ENCODE measurements at places on chromosomes 12 and 14.
A peak's percentile ranks its signal among the peaks of the same experiment; 100 is the strongest.

GRCh38 chr12:124914392-124915238 lies at the start of gene UBC:
TSS of gene UBC (minus strand) at chr12:124914650. CDS start at chr12:124913771, 879 bp downstream.
- DNase-seq: peak; percentile 88
- peak within 1 kb of the TSS; percentile 100 for H3K27ac ChIP-seq
- peaks cover 19% of the 10 kb centered on the region for H3K27me3 ChIP-seq

- no peak overlapping the region for H3K4me3 ChIP-seq
- no peak overlapping the region for H3K27ac ChIP-seq
- H3K4me1 ChIP-seq: no peaks in the 10 kb centered on the region
- peaks cover 4% of the 10 kb centered on the region for H3K27me3 ChIP-seq
These were observed 170.7 kb downstream of the PPFIA2 start for GRCh38 chr12:81588235-81589008.

DNA sequence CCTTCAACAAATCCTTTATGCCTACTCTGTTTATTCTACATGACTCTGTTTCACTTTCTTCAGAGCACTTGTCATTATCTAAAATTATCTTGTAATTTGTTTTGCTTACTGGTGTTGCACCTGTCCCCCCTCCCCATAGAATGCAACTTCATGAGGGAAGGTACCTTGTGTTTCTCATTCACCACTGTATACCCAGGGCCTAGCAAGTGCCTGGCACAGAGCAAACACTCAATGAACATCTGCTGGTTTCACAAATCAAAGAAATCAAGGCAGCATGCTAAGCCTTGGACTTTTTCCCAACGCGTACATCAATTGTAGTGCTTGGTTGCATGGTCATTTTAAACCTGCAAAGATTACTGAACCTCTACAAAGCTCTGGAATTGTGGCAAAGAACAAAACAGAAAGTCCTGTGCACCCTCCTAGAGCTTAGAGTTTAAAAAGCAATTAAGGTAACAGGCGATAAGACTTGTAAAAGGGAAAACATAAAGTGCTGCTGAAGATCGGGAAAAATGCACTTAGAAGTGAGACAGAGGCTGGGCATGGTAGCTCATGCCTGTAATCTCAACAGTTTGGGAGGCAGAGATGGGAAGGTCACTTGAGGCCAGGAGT lies 479.1 kb downstream of the MED13L start:
- H3K27ac ChIP-seq: no peak overlapping the region
- H3K27me3 ChIP-seq: peaks cover 11% of the 10 kb centered on the region
- no peaks in the 10 kb centered on the region for H3K36me3 ChIP-seq
- DNase-seq: no peak

DNA sequence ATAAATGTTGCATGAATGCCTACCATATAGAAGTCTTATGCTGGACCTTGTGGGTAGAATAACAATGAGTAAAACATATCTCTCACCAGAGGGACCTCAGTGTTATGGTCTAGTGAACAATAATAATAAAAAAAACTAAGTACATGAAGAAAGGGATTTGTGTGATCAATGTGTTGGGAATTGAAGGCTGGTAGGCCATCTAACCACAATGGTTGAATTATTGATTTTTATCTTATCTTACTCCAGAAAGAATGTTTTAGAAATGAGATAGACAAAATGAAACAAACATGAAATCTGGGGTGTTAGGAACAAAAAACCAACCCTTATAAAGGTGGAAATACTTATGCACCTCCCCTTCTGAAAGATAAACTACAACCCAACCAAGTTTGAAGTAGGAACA lies 243.9 kb upstream of the LRIG3 start:
- H3K27me3 ChIP-seq: no peaks in the 10 kb centered on the region
- H3K4me3 ChIP-seq: no peak overlapping the region
- no peaks in the 10 kb centered on the region for H3K4me1 ChIP-seq
- no peaks in the 10 kb centered on the region for H3K36me3 ChIP-seq
- no peak for DNase-seq

GRCh38 chr12:49489720-49490119 lies 49.1 kb upstream of the KCNH3 start:
- H3K4me3 ChIP-seq: no peak overlapping the region
- DNase-seq: no peak
- H3K4me1 ChIP-seq: peaks cover 9% of the 10 kb centered on the region
- no peak overlapping the region for H3K27ac ChIP-seq

DNA sequence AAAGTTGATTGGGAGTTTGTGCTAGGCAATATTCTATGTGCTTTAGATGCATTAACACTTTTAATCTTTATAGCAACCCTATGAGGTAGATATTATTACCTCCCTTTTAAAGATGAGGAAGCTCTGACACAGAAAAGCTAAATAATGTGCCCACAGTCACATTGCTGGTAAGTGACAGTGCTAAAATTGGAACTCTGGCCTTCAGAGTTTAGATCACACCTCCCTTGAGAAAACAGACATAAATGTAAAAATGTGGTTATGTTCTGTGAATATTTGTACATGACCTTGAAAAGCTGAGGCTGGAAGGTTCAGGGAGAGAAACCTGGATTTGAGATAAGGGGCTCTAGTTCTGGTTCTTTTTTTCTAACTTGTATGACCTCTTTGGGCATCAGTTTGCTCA lies 1.9 kb downstream of the ABHD4 start:
- H3K4me3 ChIP-seq: peak overlapping the region; percentile 96
- H3K27ac ChIP-seq: no peak overlapping the region
- DNase-seq: no peak
- peaks cover 31% of the 10 kb centered on the region for H3K4me1 ChIP-seq

DNA sequence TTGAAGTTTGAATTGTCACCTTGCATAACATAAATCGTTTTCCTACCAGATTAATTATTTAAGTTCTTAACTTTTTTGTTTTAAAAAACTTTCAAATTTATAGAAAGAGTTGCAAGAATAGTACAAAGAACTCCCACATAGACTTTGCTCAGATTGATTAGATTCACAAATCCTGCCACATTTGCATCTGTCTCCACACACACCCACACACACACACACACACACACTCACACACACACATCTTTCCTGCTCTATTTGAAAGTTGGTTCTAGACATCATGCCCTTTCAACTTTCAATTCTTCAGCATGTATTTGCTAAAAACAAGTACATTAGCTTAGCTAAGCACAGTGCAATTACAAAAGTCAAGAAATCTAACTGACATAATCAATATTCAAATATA lies 184.0 kb downstream of the ITPR2 start:
- H3K27me3 ChIP-seq: peaks cover 5% of the 10 kb centered on the region
- peaks cover 18% of the 10 kb centered on the region for H3K36me3 ChIP-seq
- DNase-seq: no peak
- no peaks in the 10 kb centered on the region for H3K4me1 ChIP-seq

DNA sequence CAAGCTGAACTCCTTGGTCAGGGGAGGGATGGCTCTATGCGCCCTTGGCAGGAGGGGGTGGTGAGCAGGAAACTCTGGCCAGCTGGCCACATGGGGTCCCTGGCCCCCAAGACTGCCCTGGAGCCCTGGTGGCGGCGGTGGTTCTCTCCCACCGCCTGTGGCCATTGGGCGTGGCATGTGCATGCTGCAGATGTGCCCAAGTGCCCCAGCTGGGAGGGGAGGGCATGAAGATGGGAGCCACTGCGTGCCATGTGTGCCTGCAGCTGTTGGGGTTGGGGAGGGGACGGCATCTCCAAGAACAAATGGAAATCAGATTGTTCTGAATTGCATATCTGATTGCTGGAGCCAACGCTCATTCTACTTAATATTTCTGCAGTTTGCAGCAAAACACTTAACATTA lies 115.7 kb upstream of the IGF1 start:
- H3K27ac ChIP-seq: no peak overlapping the region
- H3K36me3 ChIP-seq: no peaks in the 10 kb centered on the region
- H3K27me3 ChIP-seq: no peaks in the 10 kb centered on the region
- H3K4me3 ChIP-seq: no peak overlapping the region
- no peak for DNase-seq

DNA sequence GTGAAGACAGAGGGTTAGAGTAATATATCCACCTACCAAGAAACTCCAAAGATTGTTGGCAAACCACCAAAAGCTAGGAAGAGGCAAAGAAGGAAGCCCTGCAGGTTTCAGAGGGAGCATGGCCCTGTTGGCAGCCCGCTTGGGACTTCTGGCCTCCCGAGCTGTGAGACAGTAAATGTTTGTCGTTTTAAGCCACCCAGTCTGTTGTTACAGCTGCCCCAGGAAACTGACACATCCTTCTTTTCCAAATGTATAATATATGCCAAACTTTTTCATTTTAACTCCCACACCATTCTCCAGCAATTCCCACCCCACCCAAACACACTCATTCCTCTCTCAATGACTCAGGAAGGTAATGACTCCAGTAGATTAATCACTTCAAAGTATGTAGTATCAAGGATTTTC lies 74.0 kb downstream of the RPS29 start:
- H3K4me3 ChIP-seq: no peak overlapping the region
- peaks cover 8% of the 10 kb centered on the region for H3K4me1 ChIP-seq
- no peak for DNase-seq
- no peaks in the 10 kb centered on the region for H3K36me3 ChIP-seq
- H3K27me3 ChIP-seq: no peaks in the 10 kb centered on the region

DNA sequence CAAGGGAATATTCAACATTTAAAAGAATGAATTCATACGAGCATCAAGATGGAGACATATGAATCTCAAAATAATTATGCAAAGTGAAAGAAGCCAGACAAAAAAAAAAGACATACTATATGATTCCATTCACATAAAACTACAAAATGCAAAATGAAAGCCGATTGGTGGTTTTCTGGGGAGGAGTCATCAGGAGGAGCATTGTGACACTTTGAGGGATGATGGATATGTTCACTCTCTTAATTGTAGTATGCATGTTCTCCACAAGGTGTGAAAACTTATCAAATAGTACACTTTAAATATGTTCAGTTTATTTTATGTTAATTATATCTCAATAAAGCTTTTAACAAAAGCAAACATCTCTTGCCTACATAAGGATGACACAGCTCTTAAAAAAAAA lies 13.5 kb downstream of the OLR1 start:
- H3K4me1 ChIP-seq: peaks cover 8% of the 10 kb centered on the region
- DNase-seq: no peak
- H3K4me3 ChIP-seq: no peak overlapping the region

- no peak for DNase-seq
- H3K4me1 ChIP-seq: no peaks in the 10 kb centered on the region
These were observed 101.5 kb downstream of the SYT1 start for GRCh38 chr12:78966062-78966461.

DNA sequence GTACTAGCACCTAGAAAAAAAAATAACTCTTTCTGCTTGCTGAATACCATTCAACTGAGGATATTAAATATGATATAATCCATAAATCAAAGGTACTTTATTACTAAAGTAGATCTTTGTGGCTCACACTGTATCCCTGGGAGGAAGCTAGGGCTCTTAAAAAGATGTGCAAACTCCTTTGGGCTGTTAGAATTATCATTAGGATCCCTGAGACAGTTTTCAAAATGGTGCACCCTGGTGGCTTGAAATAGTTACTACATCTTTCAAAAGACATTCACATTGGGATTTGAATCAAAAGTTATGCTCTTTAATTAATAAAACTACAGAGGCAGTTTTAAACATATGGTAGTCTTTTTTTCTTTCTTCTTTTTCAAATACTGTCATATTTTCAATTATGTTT lies 228.5 kb upstream of the G2E3 start:
- peaks cover 8% of the 10 kb centered on the region for H3K27me3 ChIP-seq
- no peak overlapping the region for H3K4me3 ChIP-seq
- no peaks in the 10 kb centered on the region for H3K4me1 ChIP-seq
- H3K36me3 ChIP-seq: no peaks in the 10 kb centered on the region
- DNase-seq: no peak

DNA sequence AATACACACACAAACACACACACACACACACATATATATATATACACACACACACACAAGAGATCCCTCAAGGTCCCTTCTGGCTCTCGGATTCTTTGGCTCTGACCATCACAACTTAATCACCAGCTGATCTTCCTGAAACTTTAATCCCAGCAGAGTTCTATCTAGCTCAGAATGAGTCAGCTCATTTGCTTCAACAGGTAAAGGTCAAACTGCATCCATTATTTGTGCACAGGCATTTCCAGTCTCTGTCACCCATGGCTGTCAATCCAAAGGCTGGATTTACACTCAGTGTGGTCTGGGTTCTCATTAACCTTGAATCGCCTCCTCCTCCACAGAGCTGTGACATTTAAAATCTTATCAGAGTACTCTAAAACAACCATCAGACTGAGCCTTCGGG lies 113.3 kb upstream of the TMPO start:
- H3K4me1 ChIP-seq: peaks cover 36% of the 10 kb centered on the region
- DNase-seq: no peak
- no peak overlapping the region for H3K4me3 ChIP-seq
- no peaks in the 10 kb centered on the region for H3K36me3 ChIP-seq
- peaks cover 7% of the 10 kb centered on the region for H3K27me3 ChIP-seq
- H3K27ac ChIP-seq: no peak overlapping the region

- no peaks in the 10 kb centered on the region for H3K4me1 ChIP-seq
- DNase-seq: no peak
- peaks cover 4% of the 10 kb centered on the region for H3K27me3 ChIP-seq
- no peak overlapping the region for H3K4me3 ChIP-seq
- H3K27ac ChIP-seq: no peak overlapping the region
These were observed 188.1 kb downstream of the DPY19L2 start for GRCh38 chr12:63480186-63480585.

DNA sequence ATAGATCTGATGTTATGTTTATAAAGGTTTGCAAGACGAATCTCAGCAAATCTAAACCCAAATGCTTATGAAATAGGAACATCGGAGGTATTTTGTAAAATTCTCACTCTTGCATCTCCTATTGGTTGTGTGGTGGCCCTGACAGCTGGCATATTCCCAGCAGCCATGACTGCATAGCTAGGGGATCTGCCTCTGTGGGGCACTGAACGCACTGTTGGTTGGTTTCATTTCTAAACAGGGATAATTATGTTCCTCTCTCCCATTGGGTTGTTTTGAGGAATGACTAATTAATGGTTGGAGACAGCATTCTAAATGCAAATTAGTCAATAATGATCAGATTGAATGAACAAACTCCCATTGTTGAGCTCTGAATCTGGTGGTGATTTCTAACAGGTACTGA lies 2.7 kb upstream of the BEST3 start:
- no peak for DNase-seq
- H3K36me3 ChIP-seq: no peaks in the 10 kb centered on the region
- H3K4me1 ChIP-seq: peaks cover 15% of the 10 kb centered on the region
- H3K27me3 ChIP-seq: peaks cover 4% of the 10 kb centered on the region
- no peak overlapping the region for H3K27ac ChIP-seq
- H3K4me3 ChIP-seq: no peak overlapping the region

DNA sequence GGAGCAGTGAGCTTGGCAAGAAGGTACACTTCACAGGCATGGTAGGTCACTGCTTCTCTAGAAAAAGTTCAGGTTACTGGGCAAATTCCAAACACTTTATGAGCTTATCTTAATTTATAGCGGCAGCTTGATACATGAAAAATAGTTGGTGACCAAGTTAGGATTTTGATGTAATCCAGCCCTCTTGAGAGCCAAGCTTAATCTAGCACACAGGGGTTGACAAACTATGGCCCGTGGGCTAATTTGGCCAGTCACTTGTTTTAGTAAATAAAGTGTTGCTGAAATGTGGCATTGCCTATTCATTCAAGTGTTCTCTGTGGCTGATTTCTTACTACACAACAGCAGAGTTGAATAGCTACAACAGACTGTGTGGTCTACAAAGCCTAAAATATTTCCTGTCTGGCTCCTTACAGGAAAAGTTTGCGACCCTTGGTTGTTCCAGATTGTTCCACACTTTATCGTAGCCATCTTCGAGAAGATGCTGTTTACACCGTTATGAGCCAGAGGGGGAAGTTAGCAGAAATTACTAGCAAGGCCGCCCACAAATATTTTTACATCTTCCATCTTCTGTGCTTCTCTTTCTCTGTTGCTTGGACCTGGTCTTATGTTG lies 120.9 kb downstream of the DAAM1 start:
- DNase-seq: no peak
- H3K36me3 ChIP-seq: no peaks in the 10 kb centered on the region

GRCh38 chr12:104750061-104750460 lies 208.0 kb downstream of the SLC41A2 start:
- H3K27ac ChIP-seq: no peak overlapping the region
- DNase-seq: no peak
- H3K4me3 ChIP-seq: no peak overlapping the region
- no peaks in the 10 kb centered on the region for H3K36me3 ChIP-seq

All from nephron progenitor cell (in vitro differentiated cells).